ENCODE measurements at places on chromosomes 3 and 15.

GRCh38 chr3:111848283-111848682 lies 10.8 kb upstream of the PHLDB2 start:
- no peak for DNase-seq

- no peak for DNase-seq
Observed at GRCh38 chr15:99324082-99324620, 72.9 kb downstream of the LRRC28 start.

DNA sequence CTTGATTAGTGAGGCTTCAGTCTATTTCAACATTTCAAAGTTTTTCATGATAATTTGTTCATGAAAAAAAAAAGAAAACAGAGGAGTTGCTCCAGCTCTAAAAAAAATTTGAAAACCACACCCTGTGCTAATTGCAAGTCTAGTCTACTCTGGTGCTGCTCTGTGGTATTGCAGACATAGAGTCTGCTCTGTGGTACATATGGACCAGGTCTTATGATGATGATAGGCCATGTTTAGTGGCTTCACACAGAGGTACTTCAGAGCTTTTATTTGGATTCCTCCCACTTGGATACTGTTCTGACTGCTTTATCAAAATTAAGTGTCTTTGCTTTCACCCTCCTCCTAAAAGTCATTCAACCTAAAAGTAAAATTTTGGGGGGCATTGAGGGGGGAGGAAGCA lies 160.8 kb downstream of the ALCAM start:
- no peak for DNase-seq

DNA sequence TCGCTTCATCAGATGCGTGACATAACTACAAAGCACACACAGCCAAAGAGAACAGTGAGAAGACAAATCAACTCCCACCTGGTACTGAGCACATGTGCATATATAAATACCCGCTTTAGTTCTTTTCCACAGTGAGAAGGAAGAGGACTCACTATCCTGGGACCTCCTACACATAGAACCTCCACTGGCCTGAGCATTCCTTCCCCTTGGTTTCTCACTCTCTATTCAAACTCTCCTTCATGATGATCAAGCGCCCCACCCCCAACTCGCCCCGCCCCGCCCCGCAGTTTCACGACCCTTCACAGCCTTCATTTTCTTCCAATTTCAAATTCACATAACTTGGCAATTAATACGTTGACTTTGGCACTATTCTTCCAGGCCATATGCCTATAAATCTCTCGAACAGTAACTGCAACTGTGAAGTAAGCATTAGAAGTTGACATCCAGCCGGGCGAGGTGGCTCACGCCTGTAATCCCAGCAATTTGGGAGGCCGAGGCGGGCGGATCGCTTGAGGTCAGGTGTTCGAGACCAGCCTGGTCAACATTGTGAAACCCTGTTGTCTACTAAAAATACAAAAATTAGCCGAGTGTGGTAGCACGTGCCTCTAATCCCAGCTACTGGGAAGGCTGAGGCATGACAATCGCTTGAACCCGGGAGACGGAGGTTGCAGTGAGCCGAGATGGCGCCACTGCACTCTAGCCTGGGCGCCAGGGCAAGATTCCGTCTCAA lies 1.1 kb downstream of the RPS17 start:
- no peak for DNase-seq

- no peak for DNase-seq
Observed at GRCh38 chr3:195159117-195159813, 111.7 kb downstream of the XXYLT1 start.

- no peak for DNase-seq
Observed at GRCh38 chr3:31029706-31030105, 135.2 kb upstream of the GADL1 start.

- DNase-seq, result no peak
Observed at GRCh38 chr3:31213869-31214486, 318.7 kb upstream of the STT3B start.

DNA sequence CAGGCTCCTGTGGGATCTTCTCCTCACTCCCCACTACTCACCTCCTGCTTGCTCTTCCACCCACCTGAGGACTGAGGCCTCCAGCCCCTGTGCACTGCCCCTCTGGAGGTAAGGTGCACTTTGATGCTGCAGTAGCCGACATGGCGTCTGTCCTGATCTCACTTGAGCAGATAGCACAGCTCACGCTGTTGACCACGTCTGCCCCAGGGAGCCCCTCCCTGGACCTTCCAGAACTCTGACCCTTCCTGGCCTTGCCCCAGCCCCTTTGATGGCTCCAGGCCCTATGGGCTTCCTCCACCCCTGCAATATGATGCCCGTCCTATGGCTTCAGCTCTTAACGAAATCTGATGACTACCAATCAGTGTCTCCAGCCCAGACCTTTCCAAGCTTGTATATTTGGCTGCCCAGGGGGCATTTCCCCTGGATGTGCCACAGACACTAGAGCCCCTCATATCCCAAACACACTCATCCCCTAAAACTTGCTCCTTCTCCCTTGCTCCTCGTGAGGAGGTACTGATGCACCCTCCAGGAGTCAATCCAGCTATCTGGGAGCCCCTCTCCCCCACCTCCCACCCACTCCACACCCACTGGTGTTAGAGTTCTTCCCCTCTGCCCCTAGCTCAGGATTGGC lies 27.1 kb downstream of the KY start:
- DNase-seq, result no peak

DNA sequence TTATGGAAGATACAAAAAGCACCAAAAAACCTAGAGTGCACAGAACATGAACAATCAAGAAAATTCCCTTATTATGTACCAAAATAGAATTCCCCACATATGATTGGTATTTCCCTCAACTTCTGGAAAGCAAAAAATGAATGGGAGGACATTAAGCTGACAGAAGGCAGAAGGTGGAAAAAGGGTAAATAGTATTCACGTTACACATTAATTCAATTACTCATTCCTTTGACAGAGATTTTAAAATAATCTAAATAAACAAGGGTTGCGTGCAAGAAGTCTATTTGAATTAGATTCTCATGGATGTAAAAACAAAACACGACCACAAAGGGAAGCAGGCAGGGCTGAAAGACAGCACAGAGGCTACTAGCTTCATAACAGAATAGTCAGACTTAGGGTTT lies 260.5 kb upstream of the ZPLD1 start:
- no peak for DNase-seq

- DNase-seq, result no peak
Observed at GRCh38 chr3:117411971-117412370, 702.4 kb downstream of the TUSC7 start.

- no peak for DNase-seq
Observed at GRCh38 chr3:120682095-120682681, at the start of gene HGD. HGD (minus strand) TSS chr3:120682239; CDS start chr3:120682111, 128 bp downstream.

- no peak for DNase-seq
Observed at GRCh38 chr3:158696618-158697017, 24.2 kb upstream of the LXN start.

All from NCI-H446 (cell line).